LNCaP clone FGC (cell line): ENCODE measurements at places on chromosomes 6 and 20.

- DNase-seq, result no peak
Measured at GRCh38 chr6:70638468-70638867, 29.2 kb upstream of the SMAP1 start.

DNA sequence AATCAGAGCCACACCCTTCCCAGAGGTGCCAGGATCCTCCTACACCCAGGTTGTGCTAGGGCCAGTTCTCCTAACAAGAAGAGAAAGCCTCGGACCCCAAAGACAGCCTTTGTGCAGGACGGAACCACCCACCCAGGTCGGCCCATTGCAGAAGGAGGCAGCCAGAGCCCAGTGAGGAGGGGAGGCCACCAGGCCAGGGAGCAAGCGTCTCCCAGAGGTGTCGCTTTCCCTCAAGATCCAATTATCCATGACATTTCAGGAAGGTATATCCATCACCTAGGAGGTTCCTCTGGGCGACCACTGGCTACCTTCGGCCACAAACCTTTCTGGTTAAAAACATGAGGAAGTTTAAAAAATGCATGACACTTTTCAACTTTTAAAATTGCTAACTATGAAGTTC lies 87.4 kb upstream of the THBS2 start:
- no peak for DNase-seq

DNA sequence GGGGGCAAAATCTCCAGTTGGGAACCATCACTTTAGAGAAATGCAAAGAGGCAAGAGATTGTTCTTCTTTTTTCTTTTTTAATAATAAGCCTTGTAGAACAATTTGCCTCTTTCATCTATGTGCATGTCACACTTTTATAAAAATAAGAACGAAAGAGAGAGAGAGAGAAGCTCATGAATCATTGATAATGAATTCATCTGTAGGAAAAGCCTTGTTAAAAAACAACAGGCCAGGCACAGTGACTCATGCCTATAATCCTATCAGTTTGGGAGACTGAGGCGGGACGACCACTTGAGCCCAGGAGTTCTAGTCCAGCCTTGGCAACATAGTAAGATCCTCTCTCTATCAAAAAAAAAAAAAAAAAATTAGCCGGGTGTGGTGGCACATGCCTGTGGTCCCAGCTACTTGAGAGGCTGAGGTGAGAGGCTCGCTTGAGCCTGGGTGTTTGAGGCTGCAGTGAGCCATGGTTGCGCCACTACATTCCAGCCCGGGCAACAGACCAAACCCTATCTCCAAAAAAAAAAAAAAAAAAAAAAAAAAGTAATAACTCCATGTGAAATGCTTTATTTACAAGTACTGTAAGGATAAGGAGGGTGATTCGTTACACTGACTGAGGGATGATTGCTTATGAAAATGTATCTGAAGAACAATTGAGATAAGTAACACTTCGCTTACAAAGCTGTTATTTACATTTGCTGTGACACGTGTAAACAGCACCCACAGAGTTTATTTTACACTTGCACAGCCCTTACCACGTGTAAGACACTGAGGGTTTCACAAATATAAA lies 6.0 kb downstream of the CCN5 start:
- no peak for DNase-seq

GRCh38 chr6:130843575-130844320 lies 16.5 kb downstream of the SMLR1 start:
- peak; percentile 46 for DNase-seq

GRCh38 chr6:35471836-35472345 lies 3.7 kb downstream of the RPL10A start:
- DNase-seq, result no peak

- DNase-seq, result no peak
Measured at GRCh38 chr6:111603685-111604084, 2.0 kb downstream of the TRAF3IP2 start.

GRCh38 chr6:111367393-111368088 lies 115.5 kb downstream of the REV3L start:
- DNase-seq, result no peak

DNA sequence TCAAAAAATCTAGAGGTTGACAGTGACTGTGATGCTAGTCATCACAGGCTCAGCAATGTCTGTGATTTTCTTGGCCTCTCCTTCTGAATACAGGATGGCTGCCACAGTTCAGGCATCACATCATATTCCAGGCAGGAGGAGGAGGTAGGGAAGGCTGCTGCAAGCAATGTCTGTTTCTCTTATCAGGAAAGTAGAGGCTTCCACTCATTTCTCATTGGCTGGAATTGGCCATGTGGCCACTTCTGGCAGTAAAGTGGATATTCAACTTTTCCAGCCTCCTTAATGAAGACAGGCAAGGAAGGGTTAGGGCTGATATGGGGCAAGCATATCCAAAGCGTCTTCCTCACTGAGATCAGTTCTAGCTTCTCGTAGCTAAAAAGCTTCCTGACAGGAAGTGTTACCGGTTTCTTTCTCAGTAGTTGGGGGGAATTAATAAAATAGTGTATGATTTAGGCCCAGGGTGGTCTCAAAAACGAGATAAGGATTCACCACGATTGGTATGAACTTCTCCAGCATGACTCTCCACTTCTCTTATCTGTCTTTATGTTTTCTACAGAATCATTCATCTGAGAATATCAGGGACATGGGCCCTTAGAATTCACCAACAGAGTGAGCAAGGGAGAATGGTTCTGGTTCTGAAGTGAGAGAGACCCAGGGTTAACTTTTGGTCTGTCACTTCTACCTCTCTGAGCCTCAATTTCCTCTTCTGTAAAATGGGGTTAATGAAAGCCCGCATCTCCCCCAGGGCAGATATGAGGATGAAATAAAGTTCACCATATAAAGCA lies 32.7 kb upstream of the PSMF1 start:
- no peak for DNase-seq

DNA sequence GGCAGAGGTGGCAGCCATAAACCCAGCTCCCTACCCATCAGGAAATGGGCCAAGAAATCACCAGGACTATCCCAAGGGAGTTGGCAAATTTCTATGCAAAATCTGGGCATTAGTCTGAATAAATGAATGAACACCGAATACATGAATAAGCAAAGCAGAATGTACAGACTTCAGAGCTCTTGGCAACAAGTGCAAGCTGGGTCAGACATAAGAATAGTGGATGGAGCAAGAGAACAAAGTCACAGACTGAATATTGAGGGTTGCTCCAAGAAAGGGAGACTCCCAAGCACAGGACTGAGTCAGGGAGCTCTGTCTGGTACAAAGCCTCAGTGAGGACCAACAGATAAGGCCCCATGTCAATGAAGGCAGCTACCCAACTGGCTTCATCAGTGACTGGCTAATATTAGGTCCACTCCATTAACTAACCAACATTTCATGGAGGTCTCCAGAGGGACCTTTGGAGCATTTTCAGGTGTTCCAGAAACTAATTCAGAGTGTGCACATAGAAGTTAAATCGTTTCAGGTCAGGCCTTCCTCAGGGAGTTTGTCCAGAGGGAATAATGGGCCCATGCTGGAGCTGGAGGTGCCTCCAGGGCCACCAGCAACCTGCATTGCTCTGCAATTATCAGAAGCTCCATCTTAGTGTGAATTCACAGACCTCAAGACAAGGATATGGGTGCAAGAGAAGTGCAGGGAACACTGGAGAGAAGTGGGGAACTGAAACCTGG lies 191.5 kb upstream of the RALGAPA2 start:
- DNase-seq, result no peak

DNA sequence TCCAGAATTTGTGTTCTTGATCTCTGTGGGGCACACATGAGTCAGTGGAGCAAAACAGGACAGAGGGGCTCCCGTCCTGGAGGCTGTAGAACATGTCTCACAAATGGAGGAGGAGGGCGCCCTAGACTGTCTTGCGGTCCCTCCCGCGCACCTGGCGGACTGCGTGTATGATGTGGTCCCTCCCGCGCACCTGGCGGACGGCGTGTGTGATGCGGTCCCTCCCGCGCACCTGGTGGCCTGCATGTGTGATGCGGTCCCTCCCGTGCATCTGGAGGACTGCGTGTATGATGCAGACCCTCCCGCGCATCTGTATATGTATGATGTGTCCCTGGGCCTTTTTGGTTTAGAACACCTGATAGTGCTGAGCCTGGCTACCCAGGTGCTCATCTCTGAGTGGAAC lies 158.9 kb upstream of the RIN2 start:
- no peak for DNase-seq

DNA sequence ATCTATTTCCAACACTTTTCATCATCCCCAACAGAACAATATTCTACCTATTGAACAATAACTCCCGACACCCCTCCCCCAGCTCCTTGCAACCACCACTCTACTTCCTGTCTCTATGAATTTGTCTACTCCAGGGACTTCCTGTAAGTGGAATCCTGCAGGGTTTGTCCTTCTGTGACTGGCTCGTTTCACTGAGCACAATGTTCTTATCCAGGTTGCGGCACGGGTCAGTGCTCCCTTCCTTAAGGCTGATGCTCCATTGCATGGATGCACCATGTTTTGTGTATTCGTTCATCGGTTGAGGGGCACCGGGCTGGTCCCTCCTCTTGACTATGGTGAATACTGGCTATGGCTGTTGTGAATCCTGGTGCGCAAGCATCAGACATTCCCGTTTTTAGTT lies 163.2 kb downstream of the TBXT start:
- no peak for DNase-seq

- DNase-seq, result no peak
Measured at GRCh38 chr6:134098276-134098675, 45.9 kb upstream of the SLC2A12 start.
